ENCODE measurements at places on chromosomes 2 and 18.

- DNase-seq = peak; percentile 42
These were observed 15.1 kb downstream of the SH2D6 start for GRCh38 chr2:85433511-85434089.

DNA sequence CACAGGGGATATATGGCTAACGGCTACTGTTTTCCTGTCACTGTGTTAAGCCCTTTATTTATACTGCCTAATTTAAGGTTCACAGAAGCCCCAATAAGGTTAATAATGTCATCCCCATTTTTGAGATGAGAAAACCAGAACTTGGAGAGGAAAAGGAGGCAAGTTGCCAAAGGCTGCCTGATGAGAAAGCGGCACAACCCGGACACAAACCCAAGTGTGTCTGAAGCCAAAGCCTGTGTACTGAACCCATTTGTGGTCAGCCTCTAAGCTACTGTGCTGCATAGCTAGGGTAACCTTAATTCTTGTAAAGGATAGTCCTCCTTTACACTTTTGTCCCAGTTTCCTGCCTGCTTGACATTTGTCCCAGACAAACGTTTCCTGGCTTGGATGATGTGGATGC lies 954.7 kb upstream of the FANCL start:
- no peak for DNase-seq

DNA sequence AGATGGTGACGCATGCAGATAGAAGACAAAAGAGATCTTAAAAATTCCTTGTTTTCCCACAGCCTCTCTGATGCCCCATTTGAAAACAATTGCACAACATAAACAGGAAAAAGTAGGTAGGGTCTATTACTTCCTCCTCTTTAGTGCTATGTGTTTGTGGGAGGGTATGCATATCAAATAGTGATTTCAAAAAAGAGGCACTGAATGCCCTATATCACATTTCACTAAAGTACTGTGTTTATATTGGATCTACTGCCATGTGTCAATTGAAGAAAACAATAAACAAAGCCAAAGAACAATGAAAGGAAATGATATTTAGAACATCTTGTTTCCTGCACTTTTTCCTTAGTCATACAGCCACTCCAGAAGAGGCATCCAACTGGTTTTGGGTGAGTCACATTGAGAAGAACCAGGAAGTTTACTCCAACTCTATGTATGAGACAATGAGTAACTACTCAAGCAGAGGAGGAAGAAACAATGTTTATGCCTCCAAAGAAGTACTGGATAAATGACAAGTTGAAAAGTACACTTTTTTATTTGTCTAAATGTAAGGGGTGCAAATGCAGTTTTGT lies 583.6 kb downstream of the FBXO15 start:
- DNase-seq = peak; percentile 26

DNA sequence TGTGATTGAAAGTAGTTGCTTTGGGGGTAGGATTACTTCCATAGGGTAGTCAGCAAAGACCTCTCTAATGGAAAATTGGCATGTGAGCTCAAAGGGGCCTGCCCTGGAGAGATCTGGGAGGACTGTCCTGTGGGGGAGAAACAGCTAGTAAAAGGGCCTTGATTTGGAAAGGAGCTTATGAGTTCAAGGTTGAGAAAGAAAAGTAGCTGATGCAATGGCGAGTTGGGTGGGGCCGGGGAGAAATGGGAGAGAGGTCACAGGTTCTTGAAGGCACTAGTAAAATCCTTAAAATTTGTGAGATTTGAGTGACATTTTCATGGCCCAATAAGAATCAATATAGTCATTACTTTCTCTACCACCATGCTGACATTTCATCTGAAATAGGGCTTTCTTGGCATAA lies 82.0 kb upstream of the CCDC195 start:
- no peak for DNase-seq

- DNase-seq = no peak
These were observed 81.7 kb downstream of the MGAT5 start for GRCh38 chr2:134335601-134336000.

DNA sequence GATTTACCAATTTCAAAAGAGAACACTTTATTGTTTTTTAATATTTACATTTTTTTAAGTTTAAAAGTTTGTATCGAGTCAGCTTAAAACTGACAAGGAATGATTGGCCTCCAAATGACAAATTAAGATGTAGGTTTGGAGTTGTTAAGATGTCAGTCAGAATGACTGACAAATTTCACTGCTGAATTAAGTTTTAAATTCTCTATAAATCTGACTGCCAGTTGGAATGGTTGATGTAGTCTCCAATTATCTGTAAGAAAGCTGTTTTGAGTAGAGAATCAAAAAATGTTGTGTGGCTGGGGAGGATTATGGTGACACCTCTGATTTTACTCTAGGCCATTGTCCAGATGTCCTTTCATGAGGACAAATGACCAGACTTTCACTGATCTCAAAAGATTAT lies 165.3 kb upstream of the CDH20 start:
- no peak for DNase-seq

DNA sequence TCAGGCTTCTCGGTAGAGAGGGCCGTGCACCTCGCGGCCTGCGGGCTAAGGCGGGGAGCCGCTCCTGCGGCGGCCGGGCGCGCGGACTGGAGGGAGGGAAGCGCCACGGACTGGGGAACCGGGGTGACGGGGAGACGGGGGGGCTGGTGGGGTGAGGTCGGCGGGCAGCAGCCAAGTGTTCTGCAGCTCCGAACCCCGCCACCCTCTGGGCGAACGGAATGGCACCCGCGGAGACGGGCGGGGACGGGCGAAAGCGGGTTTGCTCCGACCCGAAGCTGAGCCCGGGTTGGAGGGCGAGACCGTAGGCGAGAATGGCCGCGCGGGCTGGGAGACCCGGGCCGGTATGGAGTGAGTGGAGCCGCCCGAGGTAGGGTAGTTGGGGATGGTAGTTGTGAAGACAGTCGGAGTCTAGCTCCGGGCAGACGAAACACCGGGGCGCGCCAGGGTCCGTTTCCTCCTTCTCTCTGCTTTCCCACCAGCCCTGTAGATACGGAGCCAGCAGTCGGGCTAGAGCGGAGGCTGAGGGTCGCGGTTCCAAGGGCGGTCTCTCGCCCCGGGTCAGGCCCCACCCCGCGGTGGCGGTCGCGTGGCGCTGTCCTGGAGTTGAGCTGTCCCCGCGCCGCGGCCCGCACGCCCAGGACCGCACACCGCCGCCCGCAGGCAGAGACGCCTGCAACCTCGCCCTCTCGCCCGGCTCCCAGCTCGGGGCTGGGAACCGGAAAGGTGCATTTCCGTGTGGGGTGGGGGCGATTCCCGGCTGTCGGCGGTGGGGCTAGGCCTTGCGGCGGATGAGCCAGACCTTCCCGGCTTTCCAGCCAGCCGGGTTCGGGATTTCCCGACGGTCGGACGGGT lies 160.3 kb upstream of the SIX2 start:
- DNase-seq = no peak

DNA sequence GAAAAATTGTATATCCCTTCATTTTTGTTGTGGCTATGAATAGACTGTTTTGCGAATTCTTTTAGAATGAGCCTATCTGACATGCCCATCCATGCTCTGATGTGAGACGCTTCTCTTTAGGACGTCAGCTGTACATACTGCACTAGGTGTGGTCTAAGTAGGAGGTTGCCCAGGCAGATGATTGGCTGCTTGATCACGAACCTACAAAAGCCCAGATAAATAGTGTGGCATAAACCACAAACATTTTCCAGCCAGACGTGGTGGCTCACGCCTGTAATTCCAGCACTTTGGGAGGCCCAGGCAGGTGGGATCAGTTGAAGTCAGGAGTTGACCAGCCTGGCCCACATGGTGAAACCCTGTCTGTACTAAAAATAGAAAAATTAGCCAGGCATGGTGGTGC lies 251.8 kb downstream of the AGAP1 start:
- peak; percentile 7 for DNase-seq

- DNase-seq = no peak
These were observed 112.0 kb downstream of the QPCT start for GRCh38 chr2:37456479-37456878.

DNA sequence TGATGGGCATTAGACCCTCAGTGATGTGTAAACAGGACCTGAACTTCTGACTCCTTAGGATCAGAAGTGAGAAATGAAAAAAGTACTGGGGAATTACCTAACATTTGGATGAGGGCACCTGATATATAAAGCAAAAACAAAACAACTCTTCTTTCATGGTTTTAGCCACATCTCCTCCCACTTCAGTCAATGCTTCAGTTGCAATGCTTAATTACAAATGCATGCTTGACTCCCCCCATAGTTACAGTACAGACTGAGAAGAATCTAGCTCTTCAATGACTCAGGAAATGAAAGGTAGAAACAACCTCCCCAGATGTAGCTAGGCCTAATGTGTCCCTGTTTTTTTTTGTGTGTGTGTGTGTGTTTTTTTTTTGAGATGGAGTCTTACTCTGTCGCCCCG lies 276.8 kb upstream of the POU3F3 start:
- no peak for DNase-seq

DNA sequence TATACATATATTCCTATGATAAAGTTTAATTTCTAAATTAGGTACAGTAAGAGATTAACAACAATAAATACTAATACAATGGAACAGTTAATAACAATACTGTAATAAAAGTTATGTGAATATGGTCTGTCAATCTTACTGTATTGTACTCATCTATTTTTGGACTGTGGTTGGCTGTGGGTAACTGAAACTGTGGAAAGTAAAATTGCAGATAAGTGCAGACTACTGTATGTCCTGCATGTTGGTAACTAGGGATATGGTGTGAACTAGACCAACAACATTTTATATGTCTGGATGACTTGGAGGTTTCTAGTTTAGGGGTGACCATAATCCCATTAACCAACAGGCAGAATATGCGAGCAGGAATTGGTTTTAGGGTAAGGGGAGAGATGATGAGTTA lies 23.3 kb downstream of the PHLPP1 start:
- DNase-seq = no peak

- no peak for DNase-seq
These were observed 647.1 kb upstream of the CRIM1 start for GRCh38 chr2:35708411-35708923.

DNA sequence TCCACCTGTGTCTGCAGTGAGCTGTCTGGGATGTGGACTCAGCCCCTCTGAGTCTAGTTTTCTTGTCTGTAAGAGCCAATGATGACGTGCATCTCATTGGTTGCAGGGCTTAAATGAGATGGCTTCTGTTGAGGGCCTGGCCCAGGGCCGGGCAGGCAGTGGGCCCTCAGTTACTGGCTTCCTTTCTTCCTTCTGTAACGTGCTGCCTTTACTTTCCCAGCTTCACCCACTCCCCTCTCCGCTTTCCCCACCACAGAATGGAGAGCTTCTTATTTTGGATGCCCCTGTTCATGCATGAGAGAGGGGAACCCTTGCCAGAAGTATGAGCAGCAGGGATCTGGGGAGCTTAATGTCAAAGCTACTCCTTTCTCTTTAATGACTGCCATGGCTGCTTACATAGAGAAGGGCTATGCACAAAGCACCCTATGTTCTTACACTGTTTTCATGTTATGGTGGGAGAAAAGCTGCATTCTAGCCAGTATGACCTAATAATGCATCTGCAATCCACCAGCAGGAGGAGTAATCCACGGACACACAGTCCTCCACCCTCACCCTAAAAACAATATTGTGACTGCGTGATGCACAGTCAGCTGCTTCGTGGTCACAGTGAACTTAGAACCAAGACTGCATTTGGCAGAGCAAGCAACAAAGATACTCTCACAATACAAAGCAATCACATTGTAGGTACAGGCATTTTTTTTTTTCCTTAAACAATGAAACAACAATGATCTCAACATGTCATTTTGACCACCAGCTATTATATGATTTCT lies 37.2 kb downstream of the CREG2 start:
- no peak for DNase-seq

DNA sequence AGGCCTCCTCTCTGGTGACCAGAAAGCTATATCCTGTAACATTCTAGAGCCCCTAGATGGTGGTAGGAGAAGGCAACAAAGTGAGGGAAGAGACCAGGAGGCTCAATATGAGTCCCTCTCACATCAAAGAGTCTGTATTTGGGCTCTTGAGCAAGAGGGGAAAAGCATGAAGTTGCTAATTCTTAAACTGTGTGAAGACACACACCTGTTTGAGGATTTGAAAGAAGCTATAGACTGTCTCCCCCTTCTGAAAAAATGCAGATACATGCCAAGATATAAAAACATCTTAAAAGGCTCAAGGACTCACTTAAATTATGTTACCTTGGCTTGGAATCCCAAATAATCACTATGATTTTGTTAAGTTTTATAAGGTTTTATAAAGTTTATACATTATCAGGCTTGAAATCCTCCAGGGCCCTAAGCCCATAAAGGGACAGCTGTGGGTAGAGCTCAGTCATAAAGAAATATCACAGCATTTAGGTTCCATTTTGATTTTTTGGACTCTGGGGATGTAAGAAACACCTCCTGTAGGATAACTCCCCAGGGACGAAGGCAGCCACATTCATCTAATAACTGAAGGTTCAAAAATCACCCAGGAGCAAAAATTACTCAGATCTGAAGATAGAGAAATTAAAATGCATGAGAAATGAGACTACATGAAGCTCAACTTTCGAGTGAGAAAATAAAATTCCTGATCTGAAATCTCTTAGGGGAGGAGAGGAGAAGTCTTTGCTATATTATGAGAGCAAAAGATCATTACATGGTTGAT lies 136.1 kb upstream of the LGALSL start:
- DNase-seq = no peak

DNA sequence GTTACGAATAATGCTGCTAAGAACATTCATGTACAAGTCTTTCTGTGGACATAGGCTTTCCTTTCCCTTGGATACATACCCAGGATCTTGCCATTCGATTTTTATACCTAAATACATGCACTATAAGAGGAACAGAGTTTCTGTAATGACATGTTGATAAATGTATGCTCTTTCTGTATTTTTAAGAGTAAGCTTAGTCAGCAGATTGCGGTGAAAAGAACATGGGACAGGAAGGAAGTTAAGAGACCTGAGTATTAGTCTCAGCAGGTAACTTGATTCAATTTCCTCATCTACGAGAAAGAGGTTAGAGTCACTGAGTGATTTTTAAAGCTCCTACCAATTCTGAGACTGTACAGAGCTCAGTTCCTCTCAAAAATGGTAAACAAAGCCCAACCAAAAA lies 2.6 kb upstream of the TLK1 start:
- DNase-seq = no peak

DNA sequence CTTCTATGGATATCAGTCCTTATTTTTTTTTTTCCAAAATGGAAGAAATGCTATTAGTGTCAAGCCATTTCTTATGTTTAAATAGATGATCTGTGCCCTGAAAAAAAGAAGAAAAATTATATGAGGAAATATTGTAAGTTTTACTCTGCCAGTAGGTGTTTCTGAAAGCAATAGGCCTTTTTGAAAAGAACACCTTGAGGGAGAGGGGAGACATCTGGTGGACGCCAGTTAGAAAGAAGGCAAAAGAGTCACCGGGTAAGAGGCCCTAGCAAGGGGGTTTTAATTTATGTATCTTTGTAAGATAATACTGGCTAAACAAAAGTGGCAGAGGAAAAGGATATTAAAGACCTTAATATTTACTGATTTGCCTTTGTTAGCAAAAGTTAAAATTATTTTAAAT lies 56.1 kb downstream of the DYNAP start:
- no peak for DNase-seq

DNA sequence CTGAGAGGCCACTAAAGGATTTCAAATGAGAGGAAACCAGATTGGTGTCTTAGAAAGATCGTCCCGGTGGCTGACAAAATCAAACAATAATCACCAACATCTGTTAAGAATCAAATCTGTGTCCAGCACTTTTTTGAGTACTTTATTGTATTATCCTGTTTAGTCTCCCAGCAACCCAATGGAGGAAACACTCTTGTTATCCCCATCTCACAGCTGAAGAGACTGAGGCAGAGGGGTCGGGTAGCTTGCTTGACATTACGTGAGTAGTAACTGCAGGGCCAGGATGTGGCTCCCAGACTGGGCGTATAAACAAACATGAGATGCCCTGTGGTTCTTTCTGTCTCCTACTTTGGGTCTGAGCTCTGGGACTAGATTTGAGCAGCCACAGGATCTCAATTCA lies 76.0 kb downstream of the KLHL29 start:
- DNase-seq = no peak

- DNase-seq = no peak
These were observed 79.9 kb upstream of the ARHGAP28 start for GRCh38 chr18:6649421-6650126.
